ENCODE measurements at places on chromosomes 3 and 15. TPM values are rescaled to one million over a fixed set of nuclear protein-coding genes. Genes with fewer than 3 reads are reported as not detected.

DNA sequence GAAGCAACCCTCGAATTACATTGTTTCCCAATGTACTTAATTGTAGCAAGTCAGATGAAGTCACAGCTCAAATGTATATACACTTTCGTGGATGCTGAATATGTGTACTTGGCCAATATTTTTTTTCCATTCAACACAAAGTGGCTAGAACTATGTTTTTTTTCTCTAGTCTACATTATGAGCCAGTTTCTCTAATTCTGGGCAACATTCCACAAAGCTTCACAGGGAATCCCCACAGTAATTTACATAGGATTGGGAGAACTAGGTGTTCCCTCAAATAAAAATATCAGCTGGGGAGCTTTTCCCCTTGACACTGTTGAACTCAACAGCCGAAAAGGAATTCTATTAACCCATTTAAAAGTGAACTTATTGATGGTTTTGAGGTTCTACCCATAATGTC lies 493.1 kb downstream of the MECOM start:
- DNase-seq = no peak

Gene KY
- total RNA-seq = under 0.01 TPM

- DNase-seq = no peak
Measured at GRCh38 chr3:29585368-29585767, 304.5 kb downstream of the RBMS3 start.

Gene IL17RE
- 4.8 TPM for total RNA-seq

DNA sequence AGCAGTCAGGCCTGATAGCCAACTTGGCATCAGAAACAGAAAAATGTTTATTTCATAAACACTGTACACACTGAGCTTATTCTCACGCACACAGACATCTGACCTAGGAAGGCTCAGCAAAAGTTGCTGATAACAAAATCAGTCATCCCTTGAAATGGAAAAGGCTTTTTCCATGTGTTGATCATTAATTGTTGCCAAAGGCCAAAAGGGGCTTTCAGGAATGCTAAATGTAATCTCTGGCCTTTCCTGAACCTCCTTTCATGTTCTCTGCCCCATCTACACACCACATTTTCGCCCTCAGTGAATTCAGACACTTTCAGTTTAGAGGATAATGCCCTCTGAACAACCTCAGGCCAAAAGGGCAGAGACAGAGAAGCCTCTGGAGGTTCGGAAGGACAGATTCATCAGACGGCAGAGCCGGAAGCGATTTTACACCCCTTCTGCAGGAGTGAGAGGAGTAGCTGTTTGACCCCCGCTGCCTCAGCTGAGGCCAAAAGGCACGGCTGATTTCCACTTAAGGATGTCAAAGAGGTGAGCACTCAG lies 14.5 kb downstream of the RTP4 start:
- no peak for DNase-seq

- no peak for DNase-seq
Measured at GRCh38 chr3:141450727-141451375, 36.0 kb upstream of the RASA2 start.

- DNase-seq = no peak
Measured at GRCh38 chr3:157832588-157832987, 273.6 kb downstream of the SHOX2 start.

- DNase-seq = no peak
Measured at GRCh38 chr3:32619395-32619794, 48.7 kb upstream of the DYNC1LI1 start.

- DNase-seq = no peak
Measured at GRCh38 chr3:12999147-13000140, 73.8 kb downstream of the IQSEC1 start.
